ENCODE measurements at places on chromosomes 4 and X. TPM values are rescaled to one million over a fixed set of nuclear protein-coding genes. Genes with fewer than 3 reads are reported as not detected.

DNA sequence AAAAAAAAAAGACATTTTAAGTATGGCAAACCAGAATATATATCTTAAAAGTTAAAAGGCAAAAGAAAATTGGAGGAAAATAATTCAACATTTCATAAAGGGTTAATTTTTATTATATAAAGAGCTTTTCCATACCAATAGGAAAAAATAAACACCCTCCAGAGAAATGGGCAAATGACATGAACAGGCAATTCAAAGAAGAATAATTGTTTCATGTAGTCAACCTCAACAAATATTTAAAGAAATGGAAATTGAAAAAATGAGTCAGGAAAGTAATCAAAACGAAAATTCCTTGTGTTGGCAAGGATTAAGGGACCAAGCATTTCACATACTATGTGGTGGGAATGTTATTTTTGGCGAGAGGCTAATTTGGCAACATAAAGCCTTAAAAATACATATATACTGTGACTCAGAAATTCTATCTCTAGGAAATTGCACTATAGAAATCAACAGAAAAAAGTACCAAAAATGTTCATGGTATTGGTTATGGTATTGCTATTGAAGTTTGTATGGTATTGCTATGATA, 87.6 kb downstream of the HAUS3 start:
- no peak for DNase-seq

- no peak for DNase-seq
Measured at GRCh38 chr4:180828455-180829018, 1414.7 kb upstream of the TENM3 start.

DNA sequence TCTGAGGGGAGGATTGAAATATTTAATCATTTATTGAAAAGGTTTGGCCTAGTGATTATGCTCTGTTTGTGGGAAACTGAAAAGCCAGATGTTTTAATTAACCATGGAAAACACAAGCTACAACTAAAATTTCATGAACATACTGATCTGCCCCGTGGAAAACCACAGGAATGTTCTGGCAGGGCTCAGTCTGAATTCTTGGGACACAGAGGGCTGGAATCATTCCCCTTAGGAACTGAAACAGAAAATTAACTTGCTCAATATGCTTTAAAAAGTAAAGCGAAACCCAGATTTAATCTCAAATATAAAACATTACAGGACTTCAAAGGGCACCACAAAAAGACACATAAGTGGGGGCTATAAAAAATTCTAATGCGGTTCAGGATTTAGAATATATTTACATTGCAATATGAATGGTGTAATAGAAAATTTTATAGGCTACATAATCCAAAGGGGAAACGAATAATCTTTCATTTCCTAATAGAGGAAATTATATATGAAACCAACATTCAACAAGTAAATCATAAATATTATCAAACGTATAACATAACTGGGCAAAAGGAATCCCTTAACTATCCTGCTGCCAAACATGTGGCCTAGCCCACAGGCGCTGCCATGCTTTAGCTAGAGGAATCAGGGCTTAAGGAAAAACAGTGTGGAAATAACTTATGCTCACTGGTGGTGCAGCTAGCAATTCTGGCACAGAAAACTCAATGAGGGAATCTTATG, 70.9 kb downstream of the APBB2 start:
- DNase-seq = no peak

BEND4 gene
- 0.17 TPM for total RNA-seq

EGFL6 gene
- not detected for total RNA-seq

Data from liver (tissue), 10 donors.